ENCODE measurements at places on chromosomes 2 and 18. TPM values are rescaled to one million over a fixed set of nuclear protein-coding genes. Genes with fewer than 3 reads are reported as not detected.

EMX1 gene
- not detected for total RNA-seq

LIPG gene
- 1.9 TPM for total RNA-seq

HOXD4 gene
- not detected for total RNA-seq

ARHGEF4 gene
- total RNA-seq = 4.2 TPM

COMMD1 gene
- 26.9 TPM for total RNA-seq

DSG2 gene
- 33.9 TPM for total RNA-seq

SLC14A1 gene
- not detected for total RNA-seq

RAB6C gene
- total RNA-seq = not detected

LBX2 gene
- 0.95 TPM for total RNA-seq

DNA sequence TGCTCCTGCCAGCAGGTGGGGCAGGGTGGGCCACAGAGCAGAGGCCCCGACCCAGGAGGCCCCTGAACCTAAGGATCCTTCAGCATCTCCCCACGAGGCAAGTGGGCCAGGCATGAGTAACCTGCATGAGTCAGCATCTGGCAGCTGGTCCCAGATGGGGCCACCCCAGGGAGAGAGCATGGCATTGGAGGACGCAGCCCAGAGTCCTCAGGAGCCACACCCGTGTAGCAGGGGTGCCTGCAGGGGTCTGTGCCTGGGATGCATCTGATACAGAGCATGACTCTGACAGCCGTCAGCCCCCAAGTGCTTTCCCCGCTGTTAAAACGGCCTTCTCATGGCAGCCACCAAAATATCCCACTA is 185.6 kb upstream of the SALL3 start:
- DNase-seq = no peak

- DNase-seq = no peak
Observed at GRCh38 chr2:38301969-38302702, 74.9 kb downstream of the ATL2 start.

- no peak for DNase-seq
Observed at GRCh38 chr18:43046322-43046721, 69.2 kb downstream of the RIT2 start.

DNA sequence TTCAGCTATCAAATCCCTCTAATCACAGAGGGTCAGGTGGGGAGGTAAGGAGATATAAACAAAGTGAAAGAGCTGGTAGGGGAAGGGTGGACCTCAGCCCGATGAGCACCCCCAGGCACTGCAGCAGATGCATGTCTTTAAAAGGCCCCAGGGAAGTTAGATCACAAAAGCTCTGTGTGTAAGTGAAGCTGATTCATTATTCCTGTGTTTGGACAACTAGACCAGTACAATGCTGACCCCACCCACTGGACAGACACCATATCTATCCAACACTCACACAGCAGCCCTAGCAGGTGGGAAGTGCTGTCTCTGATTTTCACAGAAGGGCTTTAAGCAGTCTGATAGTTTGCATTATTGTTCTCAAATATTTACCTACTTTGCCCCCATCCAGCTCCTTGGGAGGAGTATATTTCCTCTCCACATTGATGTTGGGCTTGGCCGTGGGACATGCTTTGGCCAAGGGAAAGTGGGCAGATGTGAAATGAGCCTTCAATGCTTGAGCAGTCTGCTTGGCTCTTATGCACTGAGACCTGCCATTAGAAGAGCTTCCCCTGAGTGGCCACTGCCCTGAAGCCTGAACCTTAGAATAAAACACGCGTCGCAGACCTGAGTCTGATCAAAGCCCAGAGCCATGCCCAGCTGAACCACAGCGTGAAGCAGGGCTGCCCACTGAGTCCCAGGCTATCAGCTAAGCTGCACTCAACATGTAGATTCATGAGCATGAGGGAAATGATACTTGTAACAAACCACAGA is 111.4 kb downstream of the COPS8 start:
- DNase-seq = peak; percentile 25

DNA sequence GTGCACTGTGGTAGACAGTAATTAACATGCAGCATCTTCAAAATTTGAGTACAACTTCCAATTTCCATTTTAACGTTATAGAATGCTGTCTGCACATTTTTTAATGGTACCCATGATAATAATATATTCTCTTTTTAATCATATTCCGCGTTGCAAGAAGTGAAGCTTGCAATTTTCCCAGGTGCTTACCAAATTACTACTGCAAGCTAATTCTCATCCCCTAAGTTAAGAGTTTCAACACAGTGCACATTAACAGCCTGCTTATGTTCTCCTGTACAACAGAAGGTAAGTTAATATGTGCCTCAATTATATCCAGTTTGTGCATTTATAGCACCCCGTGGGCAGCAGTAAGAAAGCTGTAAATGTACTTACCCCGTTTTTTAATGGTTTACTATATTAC is 132.9 kb downstream of the CBLN2 start:
- no peak for DNase-seq

- DNase-seq = no peak
Observed at GRCh38 chr2:196464311-196464710, 175.2 kb upstream of the CCDC150 start.

DNA sequence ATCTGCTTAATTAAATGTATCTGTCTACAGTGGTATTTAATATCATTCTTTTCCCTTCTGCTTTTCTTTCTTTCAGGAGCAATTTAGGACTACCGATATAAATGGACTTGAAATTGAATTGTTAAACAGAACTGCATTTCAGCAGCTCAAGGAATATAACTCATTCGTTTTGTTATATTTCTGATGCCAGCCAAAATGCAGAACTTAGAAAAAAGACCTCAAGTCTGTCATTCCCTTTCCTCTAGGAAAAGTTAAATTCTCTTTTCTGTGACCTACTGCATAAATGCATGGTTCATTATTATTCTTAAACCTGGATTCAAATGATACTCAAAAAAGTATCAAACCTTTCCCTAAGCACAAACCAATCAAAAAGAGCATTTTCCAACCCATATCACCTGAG is 21.4 kb downstream of the FTCDNL1 start:
- no peak for DNase-seq

DNA sequence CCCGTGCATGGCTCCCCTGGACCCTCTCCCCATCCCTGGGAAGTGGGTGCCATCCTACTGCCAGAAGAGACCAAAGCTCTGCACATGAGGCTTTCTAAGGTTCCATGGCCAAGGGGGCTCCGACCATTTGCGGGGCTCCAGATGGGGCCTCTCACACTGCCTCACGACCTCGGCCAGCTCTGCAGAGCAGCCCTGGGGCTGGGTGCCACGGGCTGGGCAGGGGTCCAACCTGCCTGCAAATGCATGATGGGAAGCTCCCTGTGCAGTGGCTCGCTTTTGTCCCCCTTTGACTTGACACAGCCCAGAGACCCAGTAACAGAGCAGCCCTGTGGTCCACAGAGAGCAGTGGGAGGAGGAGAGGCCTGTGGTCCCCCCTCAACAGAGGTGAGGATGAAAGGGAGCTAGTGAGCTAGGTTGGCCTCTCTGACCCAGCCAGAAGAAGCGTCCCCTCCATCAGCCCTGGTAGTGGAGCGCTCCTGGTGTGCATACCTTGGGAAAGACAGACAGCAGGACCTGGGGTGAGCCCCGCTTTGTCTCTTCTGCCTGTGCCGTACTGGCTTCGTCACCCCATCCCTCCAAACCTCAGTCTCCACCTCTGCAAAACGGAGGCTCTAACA is 174.1 kb downstream of the DDX1 start:
- no peak for DNase-seq

- DNase-seq = no peak
Observed at GRCh38 chr18:78861706-78862105, 117.9 kb upstream of the SALL3 start.

DNA sequence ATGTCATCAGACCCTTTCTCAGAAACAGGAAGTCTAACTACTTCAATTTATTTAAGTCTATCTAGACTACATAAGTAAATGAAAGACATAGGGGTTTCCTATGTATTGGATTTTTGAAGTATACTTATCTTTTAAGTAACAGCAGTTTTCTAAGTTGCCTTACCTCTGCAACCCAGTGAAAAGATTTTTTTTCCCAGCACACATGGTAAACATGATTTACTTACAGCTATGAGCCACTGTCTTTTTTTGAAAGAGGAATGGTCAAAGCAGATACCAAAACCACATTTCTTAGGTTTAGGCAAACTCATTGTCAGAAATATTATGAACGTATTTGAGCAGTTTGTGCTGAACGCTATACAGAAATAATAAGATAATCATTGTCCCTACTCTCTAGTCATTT is 78.7 kb upstream of the OTX1 start:
- DNase-seq = no peak

DNA sequence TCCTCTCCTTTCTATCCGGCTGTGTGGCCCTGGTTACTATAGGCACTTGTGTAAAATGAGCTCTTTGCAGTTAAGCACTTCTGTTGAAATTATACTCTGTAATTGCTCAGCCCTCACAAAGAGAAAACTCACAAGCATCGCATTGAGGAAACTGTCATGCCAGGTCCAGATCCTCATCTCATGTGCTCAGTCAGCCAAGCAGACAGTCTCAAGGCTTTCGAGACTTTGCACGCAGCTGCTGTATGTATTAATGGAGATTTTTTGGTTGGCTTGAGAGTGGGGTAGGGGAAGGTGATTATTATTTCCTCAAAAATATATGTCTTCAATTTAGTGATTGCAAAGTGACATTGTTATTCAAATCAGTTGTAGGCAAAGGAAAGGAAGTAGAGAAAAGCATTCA is 33.0 kb upstream of the PHLPP1 start:
- DNase-seq = no peak

DNA sequence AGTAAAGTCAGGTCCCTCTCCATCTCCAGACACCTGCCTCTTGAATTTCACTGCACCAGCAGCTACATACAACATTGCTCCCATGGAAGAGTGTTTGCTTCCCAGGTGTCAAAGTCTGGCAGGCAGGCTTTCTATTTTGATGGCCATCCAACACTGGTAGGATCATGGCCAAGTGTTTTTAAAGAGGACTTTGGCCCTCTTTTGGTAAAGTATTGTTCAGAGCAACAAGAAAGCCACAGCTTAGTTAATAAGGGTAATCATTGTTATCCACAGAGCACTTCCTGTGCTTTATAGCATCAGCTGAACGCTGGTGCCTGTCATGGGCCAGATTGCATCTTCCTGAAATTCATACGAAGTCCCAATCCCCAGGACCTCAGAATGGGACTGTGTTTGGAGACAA is 133.2 kb downstream of the NCK2 start:
- no peak for DNase-seq

DNA sequence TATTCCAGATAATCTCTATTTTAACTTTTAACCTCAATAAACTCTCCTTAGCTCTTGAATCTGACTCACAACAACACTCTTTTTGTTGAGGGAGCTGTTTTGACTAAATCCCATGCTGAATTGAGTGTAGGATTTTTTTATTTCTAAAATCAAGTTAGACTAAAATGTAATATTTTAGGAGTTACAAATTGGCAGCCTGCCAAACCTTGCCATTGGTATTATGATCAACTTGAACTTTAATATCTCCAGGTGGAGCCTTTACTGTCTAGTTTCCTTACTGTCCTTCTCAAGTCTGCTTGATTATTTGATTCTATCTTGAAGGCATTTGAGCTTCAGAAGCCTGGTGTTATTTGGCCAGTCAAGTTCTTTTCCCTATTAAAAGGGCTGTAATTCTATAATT is 8.7 kb downstream of the PIKFYVE start:
- no peak for DNase-seq

- DNase-seq = no peak
Observed at GRCh38 chr18:23317975-23318675, 135.0 kb upstream of the RIOK3 start.

- DNase-seq = no peak
Observed at GRCh38 chr2:224841910-224842309, 125.7 kb upstream of the CCDC195 start.

- DNase-seq = no peak
Observed at GRCh38 chr2:137255990-137256389, 490.6 kb downstream of the THSD7B start.

DNA sequence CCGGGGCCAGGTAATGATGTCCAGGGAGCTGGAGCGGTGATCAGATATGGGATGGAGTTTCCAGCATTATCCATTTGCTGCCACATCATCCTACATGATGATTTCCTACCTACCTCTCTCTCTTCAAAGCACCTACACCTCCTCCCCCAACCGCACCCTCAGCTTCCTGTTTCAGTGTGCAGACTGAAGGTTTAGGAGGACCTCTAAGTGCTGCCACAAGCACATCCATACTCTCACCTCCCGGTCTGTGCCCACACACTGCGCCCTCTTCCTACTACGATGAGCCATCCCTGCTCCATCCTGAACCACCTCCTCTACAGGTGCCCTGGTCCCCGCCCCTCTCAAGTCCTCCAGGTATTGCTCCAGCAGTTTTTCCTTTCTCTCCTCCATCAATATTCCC is 123.7 kb downstream of the ALPK2 start:
- DNase-seq = no peak

GRCh38 chr2:25445464-25445863 is 103.7 kb upstream of the DNMT3A start:
- DNase-seq = no peak

DNA sequence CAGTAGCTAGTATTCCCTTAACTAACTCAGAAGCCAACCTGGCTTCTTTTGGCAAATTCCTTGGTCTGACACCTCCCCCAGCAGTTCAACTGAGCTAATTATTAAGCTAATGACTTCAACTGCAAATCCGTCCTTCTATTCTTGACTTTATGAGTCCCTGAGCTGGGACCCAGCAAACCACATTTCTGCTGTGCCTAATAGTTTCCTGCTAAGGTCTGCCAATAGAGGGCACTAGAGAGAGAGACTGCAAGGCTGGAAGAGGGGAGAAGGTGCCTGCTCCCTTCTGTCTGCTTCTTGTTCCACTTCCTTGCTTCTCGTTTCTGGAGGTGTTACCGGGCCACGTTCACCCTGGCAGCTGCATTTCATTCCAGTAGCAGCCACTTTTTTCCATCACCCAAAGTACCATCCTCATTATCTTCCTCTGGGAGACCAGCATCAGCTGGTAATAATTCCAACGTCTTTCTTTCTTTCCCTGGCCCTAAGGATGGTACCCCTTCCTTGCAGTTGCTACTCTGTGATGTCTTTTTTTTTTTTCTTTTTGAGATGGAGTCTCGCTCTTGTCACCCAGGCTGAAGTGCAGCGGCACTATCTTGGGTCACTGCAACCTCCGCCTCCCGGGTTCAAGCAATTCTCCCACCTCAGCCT is 352.0 kb downstream of the TNS1 start:
- DNase-seq = peak; percentile 69

DNA sequence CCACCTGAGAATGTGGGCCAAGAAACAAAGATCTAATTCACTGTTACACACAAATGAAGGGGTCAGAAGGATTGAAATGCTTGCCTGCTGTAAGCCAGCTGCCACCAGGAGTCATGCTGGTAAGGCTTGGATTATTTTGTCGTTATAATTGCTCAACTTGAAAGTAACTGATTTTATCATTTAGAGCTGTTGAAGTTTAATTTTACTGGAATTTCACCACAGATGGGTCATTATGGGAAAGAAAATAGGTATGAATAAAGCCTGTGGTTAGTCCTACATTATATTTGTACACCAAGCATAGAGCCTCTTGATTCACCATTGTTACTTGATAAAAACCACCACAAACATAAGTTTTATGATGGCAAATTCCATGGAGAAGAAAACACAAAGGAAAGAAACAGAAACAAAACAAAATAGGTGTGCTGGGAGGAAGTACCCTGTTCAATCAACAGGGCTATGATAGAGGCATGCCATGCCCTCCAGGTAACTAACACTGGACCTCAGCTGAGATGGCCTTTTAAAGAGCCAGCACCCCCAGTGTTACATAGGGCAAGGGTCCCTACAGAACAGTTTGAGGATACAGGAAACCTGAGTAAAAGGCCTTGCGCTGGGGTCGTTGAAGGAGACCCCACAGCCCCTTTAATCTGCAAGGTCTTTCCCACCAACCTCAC is 3.0 kb downstream of the CLEC4F start:
- DNase-seq = no peak

All from NCI-H460 (cell line).